ENCODE measurements at places on chromosomes 4 and X.

DNA sequence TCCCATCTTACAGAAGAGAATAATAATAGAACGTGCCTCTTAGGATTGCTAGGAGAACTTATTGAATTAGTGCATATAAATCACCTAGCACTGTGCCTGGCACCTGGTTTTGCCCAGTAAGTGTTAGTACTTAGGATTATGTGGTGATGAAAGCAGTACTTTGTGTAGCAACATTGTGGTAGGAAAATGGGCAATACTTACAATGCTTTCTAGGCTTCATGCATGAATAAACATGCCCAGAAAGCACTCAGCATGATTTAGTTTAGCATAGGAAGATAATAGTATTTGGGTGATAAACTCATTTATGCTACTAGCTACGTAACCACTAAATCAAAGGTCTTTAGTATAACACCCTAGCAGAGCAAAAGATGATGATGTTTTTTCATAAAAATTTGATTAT, 105.6 kb downstream of the NEUROG2 start:
- no peak for DNase-seq

DNA sequence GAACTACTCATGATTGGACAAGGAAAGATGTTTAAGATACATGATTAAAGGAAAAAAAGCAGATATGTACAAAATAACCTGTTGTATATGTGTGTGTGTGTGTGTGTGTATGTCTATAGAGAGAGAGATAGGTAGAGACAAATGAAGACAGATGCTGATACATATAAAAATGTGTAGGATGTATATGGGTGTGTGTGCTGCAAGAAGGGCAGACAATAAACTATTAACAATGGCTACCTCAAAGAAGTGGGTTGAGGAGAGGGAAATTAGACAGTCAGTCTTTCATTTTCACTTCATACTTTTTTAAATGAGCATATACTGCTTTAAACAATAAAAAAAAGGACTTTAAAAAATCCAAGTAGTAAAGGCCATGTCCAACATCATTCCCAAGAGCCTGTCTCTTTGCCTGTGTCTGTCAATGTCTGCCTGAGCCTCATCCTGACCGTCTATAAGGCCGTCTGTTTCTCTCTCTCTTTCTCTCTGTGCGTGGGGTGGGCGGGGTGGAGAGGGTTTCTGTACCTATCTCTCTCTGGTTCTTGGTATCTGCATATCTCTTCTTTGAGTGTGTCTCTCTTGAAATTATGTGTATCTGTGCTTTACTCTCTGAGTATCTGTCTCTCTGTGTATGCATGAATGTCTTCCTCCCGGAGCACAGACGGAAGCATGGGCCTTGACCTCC, 62.8 kb downstream of the LRBA start:
- DNase-seq, result no peak

DNA sequence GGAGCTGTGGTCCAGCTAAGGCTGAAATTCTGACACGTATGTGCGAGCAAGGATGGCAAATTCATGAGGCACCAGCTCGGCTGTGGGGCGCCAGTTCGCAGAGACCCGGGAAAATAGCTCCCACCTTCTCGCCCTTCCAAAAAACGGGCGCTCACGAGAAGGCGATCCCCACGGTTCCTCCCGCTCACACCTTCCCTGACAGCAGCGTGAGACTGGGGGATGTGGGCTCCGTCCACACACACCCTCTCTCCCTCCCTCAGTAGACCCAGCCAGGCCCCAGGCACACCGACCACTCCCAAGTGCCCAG, 584 bp downstream of the GPC3 start:
- DNase-seq, result no peak

DNA sequence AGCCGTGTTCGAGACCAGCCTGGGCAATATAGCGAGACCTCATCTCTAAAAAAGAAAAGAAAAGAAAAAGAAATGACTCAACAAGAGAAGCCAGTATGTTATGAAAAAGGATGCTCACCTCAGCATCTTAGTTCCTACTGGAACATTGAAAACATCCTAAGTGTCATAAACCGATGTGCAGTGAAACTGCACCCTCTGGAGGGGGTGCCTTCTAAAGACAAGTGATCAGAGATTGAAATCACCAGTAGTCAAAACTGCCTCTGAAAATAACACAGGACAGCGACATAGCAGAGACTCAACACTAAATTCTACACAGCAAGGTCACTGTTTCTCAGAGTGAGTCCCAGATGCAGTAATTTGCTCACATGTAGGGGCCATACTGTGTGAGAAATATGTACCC, 28.0 kb upstream of the ATP6AP2 start:
- DNase-seq, result no peak

DNA sequence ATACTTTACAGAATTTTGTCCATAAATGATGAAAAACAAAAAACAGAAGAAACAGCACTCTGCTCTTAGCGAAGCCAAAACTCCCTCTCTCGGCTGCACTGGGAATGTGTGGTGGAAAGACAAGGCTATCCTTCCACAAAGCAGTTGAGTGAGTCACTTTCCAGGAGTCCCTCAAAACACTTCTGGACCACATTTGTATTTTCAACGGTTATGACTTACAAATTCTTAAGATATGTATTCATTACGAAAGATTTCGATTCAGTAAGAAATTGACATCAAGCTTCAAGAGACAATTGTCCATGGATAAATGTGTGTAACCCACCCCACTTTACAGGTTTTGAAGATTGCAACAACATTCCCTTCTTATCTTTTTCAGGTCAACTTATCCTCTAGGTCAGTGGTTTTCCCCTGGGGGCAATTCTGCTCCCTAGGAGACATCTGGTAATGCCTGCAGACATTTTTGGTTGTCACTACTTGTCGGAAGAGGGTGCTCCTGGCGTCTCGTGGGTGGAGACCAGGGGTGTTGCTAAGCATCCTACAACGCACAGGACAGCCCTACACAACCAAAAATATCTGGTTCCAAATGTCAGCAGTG, 66.7 kb upstream of the MTNR1A start:
- no peak for DNase-seq

- no peak for DNase-seq
Measured at GRCh38 chr4:3836756-3837601, 70.8 kb downstream of the ADRA2C start.

DNA sequence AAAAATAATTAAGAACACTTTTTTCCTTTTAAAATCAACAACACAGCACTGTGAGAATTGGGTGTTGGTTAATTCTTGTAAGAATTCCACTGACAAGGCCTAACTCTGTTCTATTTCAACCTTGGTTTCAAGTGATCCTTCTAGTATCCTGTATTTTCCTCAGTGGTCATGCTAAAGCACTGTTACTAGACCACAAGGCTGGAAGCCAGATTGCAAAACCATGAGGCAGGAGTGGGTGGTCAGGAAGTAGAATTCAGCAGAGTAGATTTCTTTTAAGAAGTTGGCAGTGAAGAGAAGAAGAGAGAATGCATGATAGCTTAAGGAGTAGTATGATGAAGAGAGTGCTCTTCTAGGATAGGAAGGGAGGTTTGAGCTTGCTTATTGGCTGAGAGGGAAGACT, 71.6 kb upstream of the LEF1 start:
- DNase-seq, result no peak

DNA sequence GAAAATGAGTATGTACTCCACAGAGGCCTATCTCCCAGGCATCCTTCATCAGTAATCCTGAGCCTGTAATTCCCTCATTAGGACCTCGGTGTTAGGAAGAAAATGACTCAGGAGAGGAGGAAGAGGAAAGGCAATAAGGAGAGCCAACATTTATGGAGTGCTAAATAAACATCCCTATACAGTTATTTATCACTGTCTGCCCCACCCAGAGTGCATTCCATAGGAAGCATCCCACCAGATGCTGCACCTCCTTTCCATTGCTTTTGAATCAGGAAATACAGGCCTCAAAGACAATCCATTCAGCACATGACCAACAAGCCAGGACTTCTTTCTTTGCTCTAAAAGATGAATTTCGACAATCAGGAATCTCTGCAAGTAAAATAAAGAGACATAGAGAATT, 47.6 kb downstream of the USP38 start:
- DNase-seq, result no peak

DNA sequence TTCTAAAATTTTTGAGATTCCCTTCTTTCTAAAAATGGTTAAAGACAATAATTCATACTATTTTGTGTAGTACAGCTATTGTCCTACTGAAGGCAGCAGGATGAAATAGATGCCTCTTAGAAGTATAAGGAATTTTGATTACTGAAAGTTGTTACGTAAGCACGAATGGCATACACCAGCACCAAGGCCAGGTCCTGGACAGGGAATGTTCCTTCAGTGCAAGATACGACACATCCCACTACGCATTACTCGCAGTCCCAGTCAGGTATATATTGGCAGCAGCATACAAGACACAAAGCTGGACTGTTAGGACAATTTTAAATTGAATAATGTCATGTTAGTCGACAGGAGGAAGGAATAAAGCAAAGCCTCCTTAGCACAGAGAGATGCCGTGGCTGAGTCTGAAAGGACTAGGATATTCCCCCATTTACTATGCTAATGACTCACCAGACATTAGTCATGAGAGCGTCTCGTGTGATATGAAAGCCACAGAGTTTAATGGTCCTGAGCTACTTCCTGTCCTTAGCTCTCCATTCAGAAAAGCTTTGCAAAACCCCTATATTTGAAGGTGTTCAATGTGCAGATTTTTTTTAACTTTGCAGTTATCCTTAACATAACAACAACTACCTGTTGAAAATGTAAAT, 504.3 kb downstream of the FAM133A start:
- DNase-seq, result no peak

DNA sequence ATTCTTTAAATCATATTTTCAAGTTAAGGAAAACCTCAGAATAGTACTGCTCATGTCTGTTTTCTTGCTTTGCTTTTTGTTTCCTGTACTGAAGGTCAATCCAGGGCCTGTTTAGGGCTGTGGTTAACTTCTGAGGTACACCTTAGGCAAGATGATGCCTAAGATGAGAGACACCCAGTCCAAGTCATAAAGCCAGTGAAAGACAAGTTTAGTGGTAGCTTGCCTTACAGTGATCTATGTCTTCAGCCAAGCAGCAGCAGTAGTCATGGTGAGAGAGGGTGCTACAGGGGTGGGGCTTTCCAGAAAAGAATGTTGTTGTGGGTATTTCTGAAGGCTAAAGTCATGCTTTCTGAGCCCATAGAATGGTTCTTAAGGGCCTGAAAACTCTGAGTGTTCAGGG, 173.7 kb downstream of the VSIG4 start:
- no peak for DNase-seq

DNA sequence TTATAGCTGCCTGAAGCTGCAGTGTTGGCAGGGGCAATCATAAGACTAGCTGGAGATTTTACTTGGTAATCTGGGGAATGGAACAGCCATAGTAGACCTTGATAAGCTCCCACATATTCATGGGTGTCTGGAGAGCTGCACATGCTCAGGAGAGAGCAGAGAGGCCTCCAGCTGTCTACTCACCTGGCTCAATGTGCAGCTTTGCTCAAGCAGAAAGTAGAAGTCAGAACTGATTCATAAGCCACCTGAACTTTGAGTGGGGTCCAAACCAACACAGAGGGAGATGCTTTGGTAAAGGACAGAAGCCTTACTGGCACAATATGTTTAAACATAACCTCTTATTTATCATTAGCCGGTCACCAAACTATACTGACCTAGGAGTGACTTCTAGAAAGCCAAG, 54.4 kb downstream of the KDM6A start:
- DNase-seq, result no peak

DNA sequence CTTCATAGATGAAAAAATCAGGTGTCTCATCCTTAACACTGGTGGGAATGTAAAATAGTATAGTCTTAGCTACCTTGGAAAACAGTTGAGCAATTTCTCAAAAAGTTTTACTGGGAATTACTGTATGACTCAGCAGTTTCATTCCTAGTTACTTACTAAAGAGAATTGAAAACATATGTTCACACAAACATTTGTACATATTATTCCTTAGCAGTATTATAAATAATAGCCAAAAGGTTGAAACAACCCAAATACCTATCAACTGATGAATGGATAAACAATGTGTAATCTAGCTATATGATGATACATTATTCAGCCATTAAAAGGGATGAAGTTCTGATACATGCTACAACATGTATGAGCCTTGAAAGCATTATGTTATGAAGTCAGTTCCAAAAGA, 41.7 kb downstream of the RBM46 start:
- DNase-seq, result no peak

- DNase-seq, result no peak
Measured at GRCh38 chr4:153266988-153267387, 62.7 kb downstream of the TRIM2 start.

DNA sequence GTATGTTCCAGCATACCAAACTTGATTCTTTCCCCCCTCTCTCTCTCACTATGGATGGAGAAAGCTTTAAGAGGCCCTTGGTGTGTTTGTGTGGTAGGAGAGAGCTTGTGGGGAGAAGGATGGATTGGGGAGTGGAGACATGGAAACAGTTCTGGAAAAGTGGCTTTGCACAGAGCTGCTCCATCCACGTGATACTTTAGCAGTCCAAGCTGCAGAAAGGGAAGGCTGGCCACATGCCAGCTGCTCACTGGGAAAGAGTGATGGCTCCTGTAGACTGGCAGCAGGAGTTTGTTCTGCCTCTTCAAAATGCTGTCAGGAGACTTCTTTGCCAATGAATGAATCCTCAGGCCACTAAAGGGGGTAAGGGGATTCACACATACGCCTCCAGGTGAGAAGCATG, 21.7 kb upstream of the SEC24B start:
- no peak for DNase-seq

- DNase-seq, result no peak
Measured at GRCh38 chr4:120709991-120710390, 212.5 kb downstream of the PRDM5 start.

DNA sequence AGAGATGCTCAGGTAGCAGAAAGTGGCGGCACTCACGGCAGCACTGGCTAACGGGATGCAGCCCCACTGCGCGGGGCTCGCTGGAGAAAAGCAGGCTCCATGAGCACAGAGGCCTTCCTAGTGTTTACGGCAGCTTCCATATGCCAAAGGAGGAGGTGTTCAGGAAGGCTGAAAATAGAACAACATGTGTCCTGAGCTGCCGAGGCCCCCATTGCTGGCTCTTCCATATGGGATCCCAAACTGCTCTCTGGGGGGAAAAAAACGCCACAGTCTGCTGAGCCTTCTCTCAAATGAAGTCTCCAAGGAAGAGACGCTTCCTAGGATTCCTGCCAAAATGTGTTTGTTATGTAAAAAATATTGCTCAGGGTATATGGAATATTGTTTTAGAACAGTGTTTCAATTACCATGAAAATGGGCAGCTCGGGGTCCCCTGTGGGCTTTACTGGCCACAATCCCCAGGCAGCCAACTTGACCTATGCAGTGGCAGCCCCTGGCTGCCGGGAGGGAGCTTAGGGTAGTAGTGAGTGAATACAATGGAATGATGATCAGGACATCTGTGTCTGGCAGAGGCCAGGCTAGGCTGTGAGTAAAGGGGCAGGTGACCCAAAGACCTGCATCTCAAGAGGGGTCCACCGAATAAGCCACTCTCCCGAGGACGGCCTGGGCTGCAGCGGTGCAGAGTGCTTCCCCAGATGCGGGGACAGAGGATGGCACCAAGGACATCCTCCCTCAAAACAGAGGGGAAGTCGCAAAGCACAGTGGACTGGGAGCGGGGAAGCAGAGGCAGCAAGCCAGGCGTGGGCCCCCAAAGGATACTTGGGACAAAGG, 170.1 kb downstream of the AFAP1 start:
- DNase-seq, result no peak

DNA sequence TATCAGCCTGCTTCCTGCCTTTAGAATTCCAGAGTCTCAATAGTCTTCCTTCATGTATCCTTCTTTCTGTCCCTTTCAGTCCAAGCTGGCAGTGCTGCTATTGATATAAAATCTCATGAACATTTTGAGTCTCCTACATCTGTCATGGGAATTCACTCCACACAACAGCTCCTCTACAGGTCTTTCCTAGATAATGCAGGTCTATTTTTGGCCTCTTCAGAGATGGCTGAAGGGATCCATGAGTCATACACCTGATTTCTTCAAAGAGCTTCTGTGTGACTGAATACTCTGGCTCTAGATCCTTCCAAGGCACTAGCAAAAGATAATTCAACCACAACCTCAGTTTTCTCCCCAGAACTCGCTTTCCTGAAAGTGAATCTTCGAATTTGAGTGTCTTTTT, 115.4 kb downstream of the STPG2 start:
- DNase-seq, result no peak
